NCI-H1092 treated with DMSO at 0.1 percent for 48 hours (cell line): ENCODE measurements at places on chromosomes 3 and 15.

DNA sequence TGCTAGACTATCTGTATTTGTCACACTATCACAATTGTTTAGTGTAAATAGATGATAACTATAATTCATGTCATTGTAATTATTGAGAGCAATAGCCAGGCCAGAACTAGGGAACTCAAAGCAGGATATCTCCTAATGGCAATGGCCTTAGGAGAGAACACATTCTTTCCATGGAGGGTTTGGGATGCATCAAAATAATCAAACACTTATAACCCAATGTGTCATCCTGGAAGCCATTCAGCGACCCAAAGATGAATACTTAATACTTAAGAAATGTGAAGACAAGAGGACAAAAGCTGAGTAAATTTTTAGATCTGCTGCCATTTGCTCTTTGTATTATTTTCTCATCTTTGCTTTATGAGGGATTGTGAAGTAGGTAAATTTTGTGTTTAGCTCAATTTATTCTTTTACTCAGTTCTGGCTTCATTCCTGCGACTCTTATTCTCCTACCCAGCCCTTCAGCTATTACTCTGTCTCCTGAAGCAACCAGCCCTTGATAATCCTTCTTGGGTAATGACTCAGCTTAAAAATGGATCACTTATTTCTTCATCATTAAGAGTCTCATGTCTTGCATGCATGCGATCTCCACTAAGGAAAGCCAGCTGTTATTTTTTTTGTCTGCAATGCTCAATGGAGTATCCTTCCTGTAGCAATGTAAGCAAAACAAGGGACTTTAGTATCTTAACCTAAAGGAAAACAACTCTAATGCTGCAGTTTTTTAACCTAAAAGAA, 2.0 kb downstream of the OR4F15 start:
- no peak for DNase-seq

GRCh38 chr3:78459796-78460195, 1308.0 kb downstream of the ROBO1 start:
- no peak for DNase-seq

DNA sequence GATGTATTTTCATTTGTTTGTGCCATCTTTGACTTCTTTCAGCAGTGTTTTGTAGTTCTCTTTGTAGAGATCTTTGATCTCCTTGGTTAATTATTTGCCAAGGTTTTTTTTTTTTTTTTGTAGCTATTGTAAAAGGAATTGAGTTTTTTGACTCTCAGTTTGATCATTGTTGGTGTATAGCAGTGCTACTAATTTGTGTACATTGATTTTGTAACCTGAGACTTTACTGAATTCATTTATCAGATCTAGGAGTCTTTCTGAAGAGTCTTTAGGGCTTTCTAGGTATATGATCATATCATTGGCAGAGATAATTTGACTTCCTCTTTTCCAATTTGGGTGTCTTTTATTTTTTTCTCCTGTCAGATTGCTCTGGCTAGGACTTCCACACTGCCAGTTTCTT, 42.2 kb upstream of the POMGNT2 start:
- DNase-seq = no peak

- no peak for DNase-seq
These were observed 102.1 kb downstream of the SRGAP3 start for GRCh38 chr3:9147215-9147895.

DNA sequence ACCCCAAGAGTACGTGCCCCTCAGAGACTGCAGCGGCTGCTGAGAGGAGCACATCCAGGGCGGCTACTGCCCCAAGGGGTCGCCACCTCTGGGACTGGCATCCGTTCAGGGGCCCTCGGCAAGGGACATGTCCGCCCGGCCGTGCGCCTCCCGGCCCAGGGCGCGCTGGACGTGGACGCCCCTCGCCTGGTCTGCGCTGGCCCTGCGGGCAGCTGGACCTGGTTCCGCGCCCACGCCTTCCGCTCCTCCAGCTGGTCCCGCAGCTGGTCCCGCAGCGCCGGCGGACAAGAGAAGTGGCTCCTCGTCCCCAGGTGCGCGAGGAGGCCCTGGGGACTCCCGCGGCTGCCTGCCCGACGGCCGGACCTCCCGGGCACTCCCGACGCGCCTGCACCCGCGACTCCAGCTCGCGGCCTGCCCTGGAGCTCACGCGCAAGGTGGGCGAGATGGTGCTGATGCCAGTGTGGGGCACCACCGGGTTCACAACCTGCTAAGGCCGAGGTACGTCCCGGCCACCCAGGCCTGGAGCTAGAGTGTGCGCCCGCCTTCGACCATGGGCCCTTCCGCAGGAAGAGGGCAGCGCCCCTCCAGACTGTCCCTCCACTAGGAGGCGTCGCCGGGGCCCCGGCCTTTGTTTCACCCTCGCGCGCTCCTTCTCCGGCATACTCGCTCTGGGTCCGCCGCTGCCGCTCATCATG, 14.4 kb upstream of the GP9 start:
- DNase-seq = no peak

GRCh38 chr15:28909958-28910500, 24.3 kb downstream of the APBA2 start:
- no peak for DNase-seq

DNA sequence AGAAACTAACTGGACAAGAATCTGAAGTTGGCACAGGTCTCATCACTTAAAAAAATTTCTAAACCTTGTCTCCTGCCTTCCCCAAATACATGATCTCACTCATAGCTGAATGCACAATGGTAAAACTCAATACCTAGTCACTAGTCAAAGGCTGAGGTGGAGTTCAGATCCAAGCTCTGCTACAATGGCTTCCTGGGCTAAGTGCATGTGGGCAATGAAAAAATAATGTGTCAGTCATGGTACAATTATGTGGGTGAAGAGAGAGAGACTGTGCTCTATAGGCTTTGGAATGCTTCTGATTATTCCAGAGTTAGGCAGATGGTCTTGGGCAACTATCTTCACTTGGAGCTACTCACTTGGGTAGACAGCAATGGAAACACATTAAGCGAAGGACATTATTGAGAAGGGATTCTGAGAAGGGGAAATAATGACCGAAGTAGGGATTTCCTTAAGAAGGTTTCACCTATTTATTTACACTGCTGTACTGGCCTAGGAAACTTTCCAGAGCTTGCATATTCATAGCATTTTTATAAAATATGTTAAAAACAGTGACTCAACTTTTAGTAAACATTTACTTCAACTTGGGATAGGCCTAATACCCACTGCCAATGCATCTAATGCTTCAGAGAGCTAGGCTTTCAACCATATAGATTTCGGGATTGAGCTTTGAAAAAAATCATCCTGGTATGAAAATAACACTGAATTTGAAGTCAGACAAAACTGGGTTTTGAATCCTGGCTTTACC, 58.7 kb upstream of the PLXND1 start:
- DNase-seq = no peak

GRCh38 chr3:18575573-18575972, 150.4 kb upstream of the SATB1 start:
- DNase-seq = no peak

- DNase-seq = no peak
These were observed 889.8 kb upstream of the NR2F2 start for GRCh38 chr15:95440712-95441111.

GRCh38 chr15:56965231-56966013, 47.0 kb downstream of the TCF12 start:
- DNase-seq = no peak

DNA sequence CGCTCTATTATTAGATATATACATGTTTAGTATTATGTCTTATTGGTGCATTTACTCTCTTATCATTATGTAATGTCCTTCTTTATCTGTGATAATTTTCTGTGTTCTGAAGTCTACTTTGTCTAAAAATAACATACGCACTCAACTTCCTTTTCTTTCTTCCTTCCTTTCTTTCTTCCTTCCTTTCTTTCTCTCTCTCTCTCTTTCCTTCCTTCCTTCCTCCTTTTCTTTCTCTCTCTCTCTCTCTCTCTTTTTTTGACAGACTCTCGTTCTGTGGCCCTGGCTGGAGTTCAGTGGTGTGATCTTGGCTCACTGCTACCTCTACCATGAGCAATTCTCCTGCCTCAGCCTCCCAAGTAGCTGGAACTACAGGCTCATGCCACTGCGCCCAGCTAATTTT, 15.2 kb downstream of the ADIPOQ start:
- DNase-seq = no peak

DNA sequence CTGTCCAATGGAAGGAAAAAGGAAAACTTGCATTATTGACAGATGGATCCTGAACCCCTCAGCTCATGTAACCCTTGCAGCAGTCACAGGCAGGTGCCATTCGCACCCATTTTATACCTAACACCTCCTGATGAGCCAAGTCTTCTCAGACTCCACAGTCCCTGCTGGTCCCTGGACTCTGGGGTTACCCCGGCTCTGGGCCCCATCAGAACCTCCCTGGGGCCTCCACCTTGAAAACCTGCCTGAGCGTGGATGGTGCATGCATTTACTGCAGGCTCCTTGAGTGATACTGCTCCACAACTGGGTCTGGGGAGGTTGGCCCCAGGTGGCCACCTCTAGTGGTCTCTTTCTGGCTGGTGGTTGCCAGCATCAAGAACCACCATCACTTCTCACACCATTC, 15.9 kb upstream of the DOCK3 start:
- DNase-seq = no peak

GRCh38 chr3:38119248-38119544, 17.7 kb downstream of the ACAA1 start:
- no peak for DNase-seq

DNA sequence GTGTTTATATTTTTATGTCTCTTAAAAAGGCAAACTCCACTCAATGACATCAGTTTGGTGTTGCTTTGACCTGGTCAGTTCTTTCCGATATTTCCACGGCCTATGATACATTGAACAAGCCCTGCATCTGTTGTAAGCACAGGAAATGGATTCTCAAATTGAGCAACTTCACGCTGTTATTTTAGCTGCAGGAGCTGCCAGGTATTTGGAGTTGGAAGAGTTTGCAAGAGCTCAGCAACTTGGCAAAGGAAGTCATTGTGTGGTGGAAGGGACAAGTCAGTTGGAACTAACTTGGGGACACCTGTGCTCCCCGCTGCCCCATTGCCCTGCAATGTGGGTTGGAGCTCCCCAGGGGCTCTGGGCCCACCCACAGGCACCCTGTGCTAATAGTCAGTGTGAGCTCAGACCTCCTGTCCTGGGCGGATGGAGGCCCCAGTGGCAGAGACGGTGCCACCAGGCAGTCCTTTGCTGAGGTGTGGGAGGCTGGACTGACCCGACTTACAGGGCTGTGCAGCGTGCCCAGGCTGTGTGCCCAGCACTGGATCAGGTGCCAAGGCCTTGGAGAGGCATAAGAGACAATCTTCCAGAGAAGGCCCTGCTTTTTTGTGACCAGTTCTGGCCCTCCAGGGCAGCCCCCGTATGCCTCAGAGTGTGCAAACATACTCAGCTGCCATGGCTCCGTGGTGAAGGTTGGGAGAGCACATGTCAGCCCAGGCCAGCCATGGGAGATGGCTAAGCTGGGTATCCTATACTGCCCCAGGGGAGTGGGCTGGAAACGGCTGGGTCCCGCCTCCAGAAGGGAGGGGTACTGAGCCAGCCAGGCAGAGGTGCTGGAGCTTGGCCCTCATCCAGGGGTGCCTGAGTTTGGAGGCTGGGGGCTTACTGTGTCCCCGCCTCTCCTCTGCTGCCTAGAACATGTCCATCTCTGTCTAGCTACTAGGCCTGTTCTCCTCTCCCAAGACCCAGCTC, 43.5 kb downstream of the KY start:
- no peak for DNase-seq

DNA sequence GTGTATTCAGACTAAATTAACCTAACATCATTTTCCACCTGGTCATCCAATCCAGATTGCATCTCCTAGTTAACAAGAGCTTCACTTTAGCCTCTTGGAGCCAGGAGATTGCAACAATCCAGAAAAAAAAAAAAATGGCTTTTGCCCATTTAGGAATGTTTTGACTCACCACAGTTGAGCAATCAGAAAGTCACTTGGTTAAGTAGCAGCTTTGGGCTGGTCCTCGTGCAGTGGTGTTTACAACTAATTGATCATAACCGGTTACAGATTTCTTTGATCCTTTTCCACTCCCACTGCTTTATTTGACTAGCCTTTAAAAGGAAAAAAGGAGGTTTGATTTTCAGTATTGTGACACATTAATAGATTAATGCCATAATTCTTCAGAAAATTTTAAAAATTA, 688.8 kb upstream of the CCDC54 start:
- peak; percentile 57 for DNase-seq

- no peak for DNase-seq
These were observed 80.0 kb downstream of the SHOX2 start for GRCh38 chr3:158026236-158026635.

GRCh38 chr15:76945494-76946093, 14.0 kb downstream of the RCN2 start:
- DNase-seq = no peak

DNA sequence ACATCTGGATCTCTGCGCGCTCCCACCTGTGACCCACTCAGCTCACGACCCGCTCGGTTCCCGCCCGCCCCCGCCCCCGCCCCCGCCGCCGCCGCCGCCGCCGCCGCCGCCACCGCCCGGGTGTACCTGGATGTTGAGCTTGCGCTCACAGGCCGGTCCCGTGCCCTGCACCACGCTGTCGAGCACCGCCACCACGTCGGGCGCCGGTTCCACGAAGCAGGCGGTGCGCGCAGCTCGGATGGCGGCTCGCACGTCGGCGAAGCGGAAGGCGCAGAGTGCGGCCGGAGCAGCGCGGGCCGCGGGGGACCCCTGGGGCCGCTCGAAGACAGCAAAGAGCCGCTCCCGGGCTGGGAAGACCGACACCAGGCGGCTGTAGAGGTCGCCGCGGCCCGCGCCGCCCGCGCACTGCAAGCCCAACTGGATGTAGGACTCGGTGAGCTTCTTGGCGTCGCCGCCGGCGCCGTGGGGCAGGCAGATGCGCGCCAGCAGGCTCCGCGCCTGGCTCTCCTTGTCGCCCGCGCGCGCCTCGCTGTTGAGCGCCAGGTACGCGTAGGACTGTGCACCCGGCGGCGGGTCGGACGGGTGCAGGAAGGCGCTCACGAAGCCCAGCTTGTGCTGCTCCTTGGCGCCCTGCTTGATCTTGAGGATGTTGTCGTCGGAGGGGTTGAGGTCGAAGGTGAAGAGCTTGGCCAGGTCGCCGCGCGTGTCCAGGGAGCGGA, 1.1 kb downstream of the PLXND1 start:
- DNase-seq = peak; percentile 58

DNA sequence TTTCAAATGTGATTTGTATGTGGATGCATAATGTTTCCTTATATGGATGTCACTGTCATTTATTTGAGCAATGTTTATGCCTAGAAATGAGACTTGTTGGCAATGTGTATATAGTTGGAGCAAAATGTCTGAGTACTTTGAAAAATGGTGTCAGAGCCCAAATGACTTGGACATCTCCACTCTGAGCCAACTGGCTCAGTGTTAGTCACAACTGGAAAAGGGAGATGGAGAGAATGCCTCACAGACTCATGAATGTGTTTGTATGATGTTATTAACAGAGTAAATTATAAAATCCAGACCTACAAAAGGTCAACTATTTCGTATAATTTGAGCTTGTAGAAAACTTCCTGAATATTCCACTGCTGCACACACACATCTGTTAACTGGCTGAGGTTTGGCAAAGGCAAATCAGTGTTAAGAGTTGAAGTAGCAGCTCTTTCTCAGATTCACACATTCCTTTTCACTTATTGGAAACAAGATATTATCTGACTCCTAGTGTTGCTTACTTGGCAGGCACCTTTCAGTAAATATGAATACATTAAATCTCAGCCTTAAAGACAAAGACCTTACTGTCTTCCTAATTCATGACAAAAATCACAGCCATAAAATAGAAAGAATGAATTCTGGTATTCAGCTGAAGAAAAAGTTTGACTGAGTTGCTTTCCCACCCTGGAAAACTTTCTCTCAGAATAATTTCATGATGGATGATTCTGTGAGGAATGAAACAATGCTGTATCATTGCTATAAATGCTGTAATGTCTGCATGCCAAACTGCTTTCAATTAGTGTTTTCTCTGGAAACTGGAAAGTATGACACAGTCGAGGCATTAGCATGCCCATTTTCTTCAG, 27.0 kb downstream of the ADIPOQ start:
- DNase-seq = no peak
